ENCODE measurements at places on chromosomes 11 and 22.

- DNase-seq, result no peak
Measured at GRCh38 chr11:111960916-111961315, 23.8 kb downstream of the DIXDC1 start.

- no peak for DNase-seq
Measured at GRCh38 chr11:78037056-78037455, 14.0 kb upstream of the KCTD14 start.

DNA sequence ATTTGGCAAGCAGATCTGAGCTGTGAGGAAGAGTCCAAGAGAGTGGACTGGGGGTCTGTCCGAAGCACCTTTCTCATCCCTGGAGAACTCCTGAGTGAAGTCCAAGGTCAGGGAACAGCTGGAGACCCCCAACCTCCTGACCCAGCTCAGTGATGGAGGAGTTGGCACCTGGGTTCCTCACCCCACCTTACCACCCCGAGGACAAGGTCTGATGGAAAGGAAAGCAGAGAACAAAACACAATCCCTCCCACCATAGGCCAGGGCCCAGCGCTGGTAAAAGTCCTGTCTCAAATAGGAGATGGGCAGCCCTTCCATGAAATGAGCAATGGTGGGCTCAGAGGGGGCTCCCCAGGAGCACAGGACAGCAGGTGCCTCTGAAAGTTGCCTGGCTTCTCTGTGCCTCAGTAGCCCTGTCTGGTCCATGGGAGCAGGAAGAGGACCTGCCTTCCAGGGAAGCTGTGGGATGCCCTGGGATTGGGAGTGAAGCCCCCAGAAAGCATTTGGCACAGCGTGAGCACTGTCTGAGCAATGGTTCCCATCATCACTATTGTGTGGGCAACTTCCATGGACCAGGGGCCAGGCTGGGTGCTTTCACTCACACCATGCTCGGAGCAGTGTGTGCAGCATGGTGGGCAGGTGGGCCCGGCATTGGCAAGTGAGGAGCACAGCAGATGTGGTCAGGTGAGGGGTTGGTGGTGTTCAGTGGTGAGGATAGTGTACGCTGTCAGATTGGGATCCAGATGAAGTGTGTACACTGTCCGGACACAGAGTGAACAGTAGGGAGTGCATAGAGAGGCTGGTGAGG, 7.5 kb downstream of the TRIM29 start:
- DNase-seq, result no peak

DNA sequence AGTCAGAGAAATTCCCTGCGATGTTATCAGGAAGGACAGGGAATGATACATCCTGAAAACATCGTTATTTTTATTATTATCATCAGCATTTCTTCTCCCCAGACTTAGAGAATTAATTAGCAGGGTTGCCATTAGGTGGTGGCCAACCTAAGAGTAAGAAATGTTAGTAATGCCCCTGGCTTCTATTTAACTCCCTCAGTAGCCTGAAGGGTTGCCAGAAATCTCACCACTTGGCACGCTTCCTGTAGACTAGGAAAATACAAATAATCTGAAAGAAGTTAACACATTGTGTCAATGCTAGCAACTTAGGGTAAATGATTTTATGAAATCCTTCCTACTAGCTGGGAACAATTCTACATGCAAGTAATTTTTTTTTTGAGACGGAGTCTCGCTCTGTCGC, 45.5 kb downstream of the ENDOD1 start:
- no peak for DNase-seq

DNA sequence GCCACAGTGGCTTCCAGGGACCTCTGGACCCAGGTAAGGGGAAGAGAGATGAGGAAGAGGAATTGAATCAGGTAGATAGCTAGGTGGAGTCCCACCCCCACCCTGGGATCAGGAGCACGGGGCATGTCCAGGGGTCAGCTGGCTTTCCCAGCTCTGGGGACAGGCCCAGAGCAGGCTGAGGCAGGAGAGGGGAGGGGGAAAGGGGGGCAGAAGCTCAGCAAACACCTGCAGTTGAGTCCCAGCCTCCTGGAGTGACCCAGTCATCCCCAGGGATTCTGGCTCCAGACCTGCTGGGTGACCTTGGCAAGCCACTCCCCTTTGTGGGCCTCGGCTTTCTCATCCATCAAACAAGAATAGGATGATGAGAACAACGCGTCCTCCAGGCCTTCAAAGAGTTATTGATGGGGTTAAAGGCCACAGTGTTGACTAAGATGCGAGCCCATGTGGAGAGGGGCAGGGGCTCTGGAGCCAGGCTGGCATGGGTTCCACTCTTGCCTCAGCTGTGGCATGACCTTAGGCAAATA, 16.0 kb downstream of the STARD10 start:
- no peak for DNase-seq

GRCh38 chr22:23403720-23404688, 176.1 kb downstream of the IGLL1 start:
- peak; percentile 19 for DNase-seq

GRCh38 chr22:35894464-35894878, 134.2 kb downstream of the RBFOX2 start:
- no peak for DNase-seq

GRCh38 chr11:15055620-15056356, 17.6 kb upstream of the CALCB start:
- DNase-seq, result no peak

DNA sequence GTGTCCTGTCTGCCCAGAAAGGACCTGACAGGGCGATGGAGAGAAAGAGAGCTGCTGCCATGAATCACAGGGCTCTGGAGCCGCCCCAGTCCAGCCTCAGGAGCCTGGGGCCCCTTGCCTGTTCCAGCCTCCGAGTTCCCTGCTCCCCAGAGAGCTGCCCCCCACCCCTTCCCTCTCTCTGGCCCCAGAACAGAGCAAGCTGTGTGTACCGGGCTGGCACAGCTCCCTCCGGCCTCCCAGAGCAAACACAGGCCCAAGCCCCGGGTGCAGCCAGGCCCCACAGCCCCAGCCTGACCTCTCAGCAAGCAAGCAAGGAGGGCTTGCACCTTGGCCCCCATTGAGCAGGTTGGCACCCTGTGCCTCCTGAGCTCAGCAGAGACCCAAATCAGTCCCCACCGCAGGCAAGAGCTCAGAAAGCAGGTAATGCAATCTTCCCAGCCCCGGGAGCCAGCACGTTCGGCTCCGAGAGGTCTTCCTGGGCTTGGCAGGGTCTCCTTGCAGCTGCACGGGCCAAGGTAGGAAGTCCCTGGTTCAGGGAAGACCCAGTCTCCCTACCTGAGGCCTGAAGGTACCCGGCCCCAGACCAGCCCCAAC, 1.4 kb downstream of the PACSIN3 start:
- DNase-seq, result no peak

- DNase-seq, result no peak
Measured at GRCh38 chr22:24827296-24827695, 21.3 kb downstream of the SGSM1 start.

- DNase-seq, result no peak
Measured at GRCh38 chr22:30742291-30743256, 47.9 kb downstream of the OSBP2 start.

DNA sequence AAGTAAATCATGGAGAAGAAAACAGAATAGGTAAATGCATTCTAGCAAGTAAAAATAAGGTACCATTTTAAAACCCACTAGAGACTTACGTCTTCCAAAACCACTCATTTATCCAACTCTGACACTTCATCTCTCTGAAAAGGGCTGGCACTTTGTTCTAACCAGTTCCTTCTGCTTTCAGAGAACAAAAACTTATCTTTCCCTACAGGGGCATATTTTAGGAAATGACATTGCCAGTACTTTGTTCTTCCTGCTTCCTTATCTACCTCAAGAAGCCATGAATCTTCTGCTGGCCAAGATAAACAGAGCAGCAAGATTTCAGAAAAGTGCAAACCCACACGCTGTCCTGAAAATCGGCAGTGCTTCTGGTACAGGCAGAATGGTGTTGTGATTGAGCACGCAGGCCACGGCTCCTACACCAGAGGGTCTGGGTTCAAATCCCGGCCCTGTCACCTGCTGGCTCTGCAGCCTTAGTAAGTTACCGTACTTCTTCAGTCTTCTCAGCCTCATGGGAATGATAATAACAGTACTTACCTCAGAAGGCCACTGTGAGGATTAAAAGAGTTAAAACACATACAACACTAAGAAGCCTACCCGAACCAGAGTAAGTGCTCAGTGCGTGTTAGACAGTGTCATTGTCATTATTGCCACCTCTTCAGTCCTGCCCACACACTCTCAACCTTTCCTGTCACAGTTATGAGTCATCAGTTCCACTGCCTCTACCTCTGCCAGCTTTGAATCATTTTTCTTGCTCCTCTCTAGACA, 11.0 kb downstream of the MPZL3 start:
- DNase-seq, result no peak

DNA sequence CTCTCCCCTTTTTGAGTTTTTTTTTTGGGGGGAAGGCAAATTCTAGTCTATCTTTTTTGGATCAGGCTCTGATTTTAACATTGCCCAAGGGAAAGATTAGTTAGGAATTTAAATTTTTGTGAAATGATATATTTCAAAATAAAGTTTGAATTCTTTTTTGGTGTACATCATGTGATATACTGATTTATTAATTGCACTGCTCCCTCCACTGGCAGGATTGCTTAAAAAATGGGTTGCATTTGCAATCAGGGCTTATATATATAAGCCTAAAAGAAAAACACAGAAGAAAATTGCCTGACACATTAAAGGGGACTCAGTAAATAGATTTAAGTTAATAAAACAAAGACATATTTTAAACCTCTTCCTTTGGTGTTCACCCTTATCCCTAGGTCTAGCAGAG, 1.2 kb downstream of the DYNC2H1 start:
- DNase-seq, result no peak

DNA sequence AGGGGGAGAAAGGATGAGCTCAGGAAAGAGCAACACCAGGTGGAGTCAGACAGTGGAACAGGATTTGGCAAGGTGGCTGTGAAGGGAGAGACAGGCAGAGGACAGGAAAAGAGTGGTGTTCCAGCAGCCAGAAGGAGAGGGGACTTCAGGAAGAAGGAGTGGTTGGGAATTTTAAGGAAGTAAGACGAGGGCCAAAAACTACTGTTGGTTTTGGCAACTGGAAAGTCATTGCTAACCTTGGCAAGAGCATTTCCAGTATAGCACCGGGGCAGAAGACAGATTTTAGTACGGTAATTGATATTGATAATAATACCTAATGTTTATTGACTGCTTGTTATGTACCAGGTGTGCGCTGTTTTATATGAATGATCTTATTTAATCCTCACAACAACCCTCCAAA, 15.4 kb upstream of the DDX6 start:
- DNase-seq, result no peak

DNA sequence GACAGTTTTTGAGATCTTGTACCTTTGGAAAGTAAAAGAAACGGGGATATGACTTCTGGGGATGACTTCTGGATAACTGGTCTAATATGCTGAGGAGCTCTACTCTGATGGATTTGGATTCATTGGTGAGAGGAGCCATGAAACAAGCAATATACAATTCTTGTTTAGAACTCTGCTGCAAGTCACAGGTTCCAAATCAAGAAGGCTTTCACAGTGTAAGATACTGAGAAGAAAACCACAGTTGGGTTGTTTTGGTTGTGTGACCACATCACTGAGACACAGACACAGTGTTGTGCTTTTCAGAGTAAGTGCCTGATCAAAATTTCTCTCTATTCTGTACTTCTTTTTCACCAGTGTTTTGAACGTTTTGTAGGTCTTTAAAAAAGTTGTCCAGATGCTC, 13.1 kb upstream of the UCP2 start:
- DNase-seq, result no peak

DNA sequence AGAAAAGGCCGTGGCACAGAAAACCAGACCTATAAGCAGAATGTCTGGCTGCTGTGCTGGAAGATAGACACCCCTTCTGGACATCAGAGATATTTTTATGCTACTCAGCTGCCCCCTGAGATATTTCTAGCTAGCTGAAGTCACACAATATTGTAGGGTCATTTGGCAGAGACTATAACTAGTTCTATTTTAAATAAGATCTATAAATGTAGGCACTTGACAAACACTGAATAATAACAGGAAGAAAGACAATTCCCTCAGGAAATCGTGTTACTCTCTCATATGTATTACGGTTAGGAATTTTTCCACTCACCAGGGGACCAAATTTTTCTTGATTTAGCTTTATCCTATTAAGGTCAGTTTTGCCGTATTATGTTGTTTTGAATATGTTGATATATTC, 845.4 kb downstream of the OPCML start:
- DNase-seq, result no peak

GRCh38 chr22:44116755-44117684, 63.7 kb upstream of the PARVG start:
- DNase-seq, result no peak

- DNase-seq, result no peak
Measured at GRCh38 chr11:71218789-71219499, 33.4 kb downstream of the SHANK2 start.

DNA sequence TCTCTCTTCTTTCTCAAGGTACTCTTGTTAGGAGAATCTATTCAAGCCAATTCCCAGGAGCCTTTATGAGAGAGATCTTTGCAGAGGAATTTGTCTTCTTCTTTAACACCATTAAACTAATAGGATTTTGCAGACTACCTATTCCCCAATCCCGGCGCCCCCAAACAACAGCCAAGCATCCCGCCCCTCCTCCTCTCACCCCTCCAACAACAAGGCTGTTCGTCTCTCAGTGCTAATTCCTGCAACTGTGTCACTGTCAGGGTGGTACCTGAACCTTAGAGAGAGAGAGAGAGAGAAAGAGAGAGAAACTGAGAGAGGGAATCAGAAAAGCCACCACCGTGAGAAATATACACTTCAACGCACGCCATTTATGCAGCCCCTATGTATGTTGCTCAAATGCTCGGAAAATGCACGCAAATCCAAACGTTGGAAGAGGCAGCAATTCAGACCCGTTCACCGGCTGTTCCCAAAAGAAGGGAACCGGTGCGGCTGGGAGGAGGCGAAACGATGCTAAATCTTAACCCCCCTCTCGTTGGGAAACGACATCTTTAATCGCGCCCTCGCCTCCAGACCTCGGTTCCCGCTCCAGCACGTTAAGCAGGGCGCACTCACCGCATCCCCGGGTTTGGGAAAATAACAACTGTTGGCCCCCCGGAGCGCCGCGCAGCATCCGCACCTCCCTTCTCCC, 961 bp downstream of the KCNA4 start:
- no peak for DNase-seq

GRCh38 chr22:45878051-45878781, 98.7 kb downstream of the WNT7B start:
- DNase-seq, result peak; percentile 45

DNA sequence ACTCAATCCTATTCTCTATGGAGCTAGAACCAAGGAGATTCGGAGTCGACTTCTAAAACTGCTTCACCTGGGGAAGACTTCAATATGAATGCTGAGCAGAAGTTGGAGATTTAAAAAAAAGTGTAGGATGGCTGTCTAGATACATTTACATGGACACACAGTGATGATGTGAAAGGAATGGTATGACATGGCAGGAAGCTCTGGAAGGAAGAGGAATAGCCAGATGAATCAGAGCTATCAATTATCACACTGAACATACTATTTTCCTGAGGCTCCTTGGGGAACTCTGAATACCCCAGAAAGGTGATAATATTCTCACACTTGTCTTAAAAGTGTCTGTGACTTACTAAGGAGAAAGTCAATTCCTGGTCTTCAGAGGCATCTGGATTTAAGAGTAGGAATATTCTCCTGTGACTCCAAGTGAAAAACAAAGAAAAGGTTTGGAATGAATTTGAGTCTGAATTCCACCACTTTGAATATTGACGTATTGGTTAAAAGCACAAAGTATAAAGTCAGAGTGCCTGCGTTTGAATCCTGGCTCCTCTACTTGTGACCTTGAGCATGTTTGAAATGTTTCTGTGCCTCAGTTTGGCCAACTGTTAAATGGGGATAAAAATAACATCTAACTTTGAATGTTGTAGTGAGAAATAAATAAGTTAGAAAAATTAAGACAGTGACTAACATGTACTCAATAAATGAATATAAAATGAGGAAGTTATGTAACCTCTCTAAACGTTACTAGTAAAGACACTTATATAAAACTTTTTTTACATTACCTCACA, 1.3 kb downstream of the OR52D1 start:
- no peak for DNase-seq

Measured in right forelimb (tissue), 1 donor.